Fibroblast of skin of right quadriceps (primary cell): ENCODE measurements at places on chromosomes 5 and 9.
A peak's percentile ranks its signal among the peaks of the same experiment; 100 is the strongest.

DNA sequence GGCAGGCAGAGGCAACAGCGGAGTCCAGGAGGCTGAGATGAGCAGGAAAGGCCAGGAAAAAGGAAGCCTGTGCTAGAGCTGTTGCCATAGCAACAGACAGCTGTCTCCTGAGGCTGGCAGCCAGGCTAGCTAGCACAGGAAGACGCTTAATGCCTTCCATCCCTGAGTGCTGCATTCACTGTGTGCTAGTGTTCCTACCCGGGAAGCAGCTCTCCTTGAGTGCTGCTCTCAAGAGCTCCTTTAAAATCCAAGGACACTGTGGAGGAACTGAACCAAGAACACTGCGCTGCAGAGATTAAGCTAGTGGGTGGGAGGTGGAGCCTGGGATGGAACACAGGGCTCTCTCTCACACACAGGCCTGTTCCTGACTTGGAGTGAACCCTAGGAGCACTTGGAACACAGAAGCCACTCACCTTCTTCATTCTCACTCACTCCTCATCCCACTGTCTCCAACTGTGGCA, 53.5 kb upstream of the IL7R start:
- peak; percentile 82 for DNase-seq

DNA sequence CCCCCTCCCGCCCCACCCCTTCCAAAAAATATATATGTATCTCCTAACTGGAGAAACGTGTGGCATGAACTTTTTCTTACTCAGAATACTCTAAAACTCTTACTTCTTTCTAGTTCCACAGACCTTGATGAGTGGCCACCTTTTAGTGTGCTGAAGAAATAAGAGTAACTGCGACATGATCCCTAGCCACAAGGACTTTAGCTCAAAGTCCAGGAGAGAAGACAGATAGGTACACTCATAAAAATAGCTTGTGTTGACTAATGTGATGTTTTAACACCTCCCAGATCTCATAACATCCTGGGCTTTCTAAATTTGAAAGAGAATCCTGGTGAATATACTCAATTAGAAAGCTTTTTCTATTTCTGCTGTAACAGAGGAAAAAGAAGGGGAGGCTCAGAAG, 1005.0 kb upstream of the DMAC1 start:
- DNase-seq, result no peak

GRCh38 chr5:139177809-139178588, 20.2 kb downstream of the SIL1 start:
- DNase-seq, result no peak

GRCh38 chr5:10331341-10331796, 22.1 kb upstream of the MARCHF6 start:
- DNase-seq, result peak; percentile 91

DNA sequence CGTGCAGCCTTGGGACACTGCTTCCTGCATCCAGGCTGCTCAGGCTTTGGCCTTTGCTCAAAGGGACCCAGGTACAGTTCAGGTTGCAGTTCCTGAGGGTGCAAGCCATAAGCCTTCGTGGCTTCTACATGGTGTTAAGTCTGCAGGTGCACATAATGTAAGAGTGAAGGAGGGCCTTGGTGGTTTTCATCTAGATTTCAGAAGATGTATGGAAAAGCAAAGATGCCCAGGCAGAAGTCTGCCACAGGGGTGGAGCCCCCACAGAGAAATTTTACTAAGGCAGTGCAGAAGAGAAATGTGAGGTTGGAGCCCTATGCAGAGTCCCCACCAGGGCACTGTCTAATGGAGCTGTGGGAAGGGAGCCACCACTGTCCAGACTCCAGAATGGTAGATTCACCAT, 200.9 kb downstream of the ICE1 start:
- DNase-seq, result no peak

- DNase-seq, result peak; percentile 37
Measured at GRCh38 chr9:131776473-131776872, 36.6 kb upstream of the RAPGEF1 start.

DNA sequence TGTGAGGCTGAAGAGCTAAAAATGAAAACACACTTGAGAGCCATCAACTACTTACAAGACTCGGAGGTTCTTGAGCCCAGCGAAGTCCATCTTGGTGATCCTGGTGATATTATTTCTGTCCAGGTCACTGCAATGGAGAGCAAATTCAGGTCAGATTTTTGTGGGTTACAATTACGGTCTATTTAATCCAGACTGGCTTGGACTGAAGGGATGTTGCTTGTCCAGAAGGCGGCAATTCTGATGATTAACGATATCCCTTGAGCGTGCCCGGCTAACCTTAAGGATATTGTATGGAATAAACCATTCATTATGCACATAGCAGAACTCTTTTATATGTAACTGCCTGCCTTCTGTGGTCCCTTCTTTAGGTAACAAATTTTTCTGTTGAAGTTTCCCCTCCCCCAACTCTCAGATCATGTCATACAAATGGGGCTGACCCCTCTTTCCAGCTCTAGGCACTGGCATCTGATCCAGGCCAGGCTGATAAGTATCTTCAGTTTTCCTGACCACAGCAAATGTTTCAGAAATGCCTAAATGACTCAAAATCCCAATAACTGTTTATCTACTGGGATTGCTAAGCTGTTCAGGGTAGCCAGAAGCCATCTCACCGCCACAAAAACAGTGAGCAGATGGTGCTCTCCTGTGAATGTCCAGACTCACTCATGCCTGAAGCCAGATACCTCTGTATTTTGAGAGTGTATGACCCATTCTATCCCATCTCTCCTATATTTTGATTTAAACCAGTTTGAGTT, 49.4 kb downstream of the SLIT3 start:
- DNase-seq, result peak; percentile 71

- DNase-seq, result no peak
Measured at GRCh38 chr5:123182072-123182471, 93.0 kb downstream of the PRDM6 start.

DNA sequence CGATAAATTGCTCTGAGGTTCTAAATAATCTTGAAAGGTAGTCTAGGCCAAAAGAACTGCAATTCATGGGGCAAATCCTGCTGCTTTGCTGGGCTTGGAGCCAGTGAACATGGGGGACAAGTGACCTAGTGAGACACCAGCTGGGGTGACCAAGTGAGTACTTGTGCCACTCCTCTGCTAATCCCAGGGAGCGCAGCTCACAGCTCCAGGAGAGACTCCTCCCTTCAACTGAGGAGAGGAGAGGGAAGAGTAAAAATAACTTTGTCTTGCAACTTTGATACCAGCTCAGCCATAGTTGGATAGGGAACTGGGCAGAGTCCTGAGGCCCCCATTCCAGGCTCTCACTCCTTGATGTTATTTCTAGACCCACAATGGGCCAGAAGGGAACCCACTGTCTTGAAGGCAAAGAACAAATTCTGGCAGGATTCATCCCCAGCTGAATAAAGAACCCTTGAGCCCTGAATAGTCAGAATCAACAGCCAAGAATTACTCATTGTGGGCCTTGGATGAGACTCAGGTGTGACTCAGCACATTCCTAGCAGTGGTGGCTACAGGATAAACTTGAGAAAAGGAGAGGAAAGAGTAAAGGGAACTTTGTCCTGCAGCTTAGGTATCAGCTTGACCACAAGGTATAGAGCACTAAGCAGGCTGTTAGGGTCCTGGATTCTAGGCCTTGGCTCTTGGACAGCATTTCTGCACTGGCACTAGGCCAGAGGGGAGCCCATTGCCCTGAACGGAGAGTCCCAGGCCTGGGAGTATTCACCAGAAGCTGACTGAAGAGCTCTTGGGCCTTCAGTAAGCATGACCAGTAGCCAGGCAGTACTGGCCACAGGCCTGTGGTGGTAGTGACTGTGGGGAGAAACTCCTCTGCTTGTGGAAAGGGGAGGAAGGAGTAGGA, 288.3 kb upstream of the CDH18 start:
- DNase-seq, result peak; percentile 83

GRCh38 chr5:151923866-151924476, 680 bp downstream of the GLRA1 start:
- no peak for DNase-seq

DNA sequence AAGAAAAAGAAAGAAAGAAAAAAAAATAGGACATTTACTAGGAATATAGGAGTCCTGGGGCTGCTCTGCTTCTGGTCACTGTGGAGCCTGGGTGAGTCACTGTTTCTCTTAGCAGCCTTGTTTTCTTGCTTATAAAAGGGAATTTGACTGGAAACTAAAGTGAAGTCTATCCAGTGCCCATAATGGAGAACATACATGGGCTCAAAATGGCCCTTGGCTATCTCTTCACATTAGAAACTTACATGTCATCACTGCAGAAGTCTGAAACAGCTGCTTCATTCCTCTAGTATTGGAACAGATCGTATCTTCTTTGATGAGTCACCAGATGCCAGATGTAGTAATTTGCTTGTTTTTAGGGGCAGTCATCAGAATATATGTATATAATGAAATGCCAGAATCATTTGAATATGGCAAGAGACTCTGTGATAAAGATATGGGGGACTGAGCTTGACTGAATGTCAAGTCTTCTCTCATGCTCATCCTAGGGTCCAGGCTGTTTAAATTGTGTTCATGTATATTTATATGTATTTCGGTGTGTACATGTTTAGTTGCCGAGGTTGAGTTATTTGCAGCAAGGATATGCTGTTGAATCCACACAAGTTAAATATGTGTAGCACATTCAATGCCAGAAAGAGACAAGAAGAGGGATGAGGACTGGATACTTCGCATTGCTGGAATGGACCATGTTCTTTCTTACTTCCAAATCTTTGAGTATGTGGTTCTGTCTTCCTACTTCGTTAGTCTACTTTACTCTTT, 56.7 kb downstream of the SGCD start:
- peak; percentile 86 for DNase-seq

DNA sequence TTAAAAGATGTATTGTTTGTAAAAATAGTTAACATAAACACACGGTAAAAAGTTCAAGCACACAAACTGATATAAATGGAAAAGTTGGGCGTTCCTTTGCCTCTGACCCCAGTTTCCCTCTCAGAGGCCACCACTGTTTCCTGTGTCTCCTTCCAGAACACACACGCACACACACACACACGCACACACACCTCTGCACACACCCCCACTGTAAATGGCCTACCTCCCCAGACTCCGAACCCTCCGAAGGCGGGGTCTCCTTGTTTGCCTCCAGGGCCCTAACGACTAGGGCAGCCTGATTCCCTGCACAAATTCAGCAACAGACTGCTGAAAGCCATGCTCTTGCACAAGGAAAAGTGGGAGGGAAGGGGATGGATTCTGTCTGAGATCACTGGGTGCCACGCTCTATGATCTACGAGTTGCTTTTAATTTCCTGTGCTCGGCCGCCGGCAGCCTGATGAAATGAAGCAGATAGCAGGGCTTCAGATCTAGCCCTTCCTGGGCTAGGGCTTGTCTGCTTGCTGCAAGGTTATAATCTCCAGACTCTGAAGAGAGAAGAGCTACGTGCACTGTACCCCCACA, 184.0 kb upstream of the IL12B start:
- DNase-seq, result peak; percentile 48

GRCh38 chr5:130651440-130651839, 513.6 kb downstream of the HINT1 start:
- no peak for DNase-seq
